Epithelial cell of proximal tubule (primary cell): ENCODE measurements at places on chromosomes 11 and 22. TPM values are rescaled to one million over a fixed set of nuclear protein-coding genes. Genes with fewer than 3 reads are reported as not detected.

- no peak for DNase-seq
Observed at GRCh38 chr11:125211191-125211947, 46.8 kb downstream of the PKNOX2 start.

DNA sequence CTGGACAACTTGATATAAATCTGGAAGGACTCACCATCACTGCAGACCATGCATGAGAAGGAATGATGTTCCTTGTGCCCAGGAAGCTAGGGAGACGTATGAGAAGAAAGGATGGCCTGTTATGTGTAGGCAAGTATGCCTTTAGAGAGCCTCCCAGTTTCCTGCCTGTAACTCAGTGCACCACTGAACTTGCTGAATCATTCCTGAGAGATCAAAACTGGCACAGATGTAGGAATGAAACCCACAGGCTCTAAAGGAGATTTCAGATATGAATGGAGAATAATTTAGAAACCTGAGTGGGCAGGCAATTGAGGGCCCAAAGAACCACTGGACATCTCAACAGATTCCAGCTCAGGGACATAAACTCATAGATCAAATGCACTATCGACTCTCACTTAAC is 38.4 kb upstream of the PRSS23 start:
- DNase-seq, result no peak

GRCh38 chr11:44589301-44589700 is 23.8 kb downstream of the CD82 start:
- DNase-seq, result no peak

DNA sequence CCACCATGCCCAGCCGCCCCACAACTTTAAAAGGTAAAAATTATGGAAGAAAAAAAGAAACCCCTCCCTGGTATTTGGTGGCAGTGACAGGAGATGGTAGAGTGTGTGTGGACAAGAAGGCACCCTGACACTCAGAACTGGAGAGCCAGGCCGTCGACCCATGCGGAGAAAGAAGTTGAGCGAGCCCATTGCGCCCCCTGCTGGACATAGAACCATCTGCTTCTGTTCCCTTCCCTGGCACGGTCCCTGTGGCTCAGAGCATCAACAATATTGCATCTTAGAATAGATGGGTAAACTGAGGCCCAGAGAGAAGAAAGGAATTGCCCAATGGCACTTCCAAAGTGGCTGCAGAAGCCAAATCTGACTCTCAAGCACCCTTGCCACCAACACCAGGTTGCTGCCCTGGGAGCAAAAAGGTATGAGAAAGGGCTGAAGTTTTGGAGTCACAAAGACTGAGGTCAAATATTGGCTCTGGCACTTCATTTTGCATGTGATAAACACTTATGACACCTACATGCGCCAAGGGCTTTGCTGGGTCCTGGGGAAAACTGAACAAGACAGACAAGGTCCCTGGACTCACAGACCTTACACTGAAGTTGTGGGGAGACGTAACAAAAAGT is 8.6 kb downstream of the MRPL11 start:
- no peak for DNase-seq

DNA sequence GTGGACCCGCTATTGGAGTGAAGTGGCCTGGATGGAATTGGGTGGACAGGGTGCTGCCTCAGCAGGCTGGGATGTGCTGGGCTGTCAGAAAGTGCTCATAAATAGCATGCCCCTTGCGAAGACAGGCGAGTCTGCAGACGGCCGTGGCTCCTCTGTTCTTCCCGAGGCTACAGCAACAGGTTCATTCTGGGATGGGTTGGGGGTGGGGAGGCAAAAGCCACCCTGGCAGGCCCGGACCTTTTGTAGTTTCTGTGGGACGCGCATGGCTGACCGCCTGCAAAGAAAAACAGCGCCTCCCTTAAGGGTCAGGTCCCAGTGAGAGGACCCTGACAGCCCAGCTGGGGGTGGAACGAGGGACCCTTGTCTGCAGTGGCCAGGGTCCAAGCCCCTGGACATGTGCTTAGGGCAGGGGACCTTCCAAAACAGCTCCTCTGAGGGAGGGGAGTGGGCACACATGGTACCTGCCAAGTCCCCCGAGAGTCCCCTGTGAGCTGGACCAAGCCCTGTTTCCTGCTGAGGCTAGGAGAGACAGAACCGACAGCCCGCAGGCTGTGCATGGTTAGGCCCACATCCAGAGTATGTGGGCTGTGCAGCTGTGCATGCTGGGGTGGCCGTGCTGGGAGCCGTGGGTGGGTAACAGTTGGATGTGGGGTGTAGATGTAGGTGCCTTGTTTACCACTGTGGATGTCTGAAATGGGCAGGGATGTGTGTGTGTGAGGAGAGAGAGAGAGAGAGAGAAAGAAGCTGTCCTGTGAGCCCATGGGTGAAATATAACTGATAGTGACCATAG is at the start of gene CRYBB3:
TSS of gene CRYBB3 (plus strand) at position 128 of the 790 bp plus-strand sequence. CDS start 1,539 bp downstream, outside the sequence.
- DNase-seq, result no peak

GRCh38 chr11:69141742-69142141 is 14.0 kb upstream of the SMIM38 start:
- no peak for DNase-seq

DNA sequence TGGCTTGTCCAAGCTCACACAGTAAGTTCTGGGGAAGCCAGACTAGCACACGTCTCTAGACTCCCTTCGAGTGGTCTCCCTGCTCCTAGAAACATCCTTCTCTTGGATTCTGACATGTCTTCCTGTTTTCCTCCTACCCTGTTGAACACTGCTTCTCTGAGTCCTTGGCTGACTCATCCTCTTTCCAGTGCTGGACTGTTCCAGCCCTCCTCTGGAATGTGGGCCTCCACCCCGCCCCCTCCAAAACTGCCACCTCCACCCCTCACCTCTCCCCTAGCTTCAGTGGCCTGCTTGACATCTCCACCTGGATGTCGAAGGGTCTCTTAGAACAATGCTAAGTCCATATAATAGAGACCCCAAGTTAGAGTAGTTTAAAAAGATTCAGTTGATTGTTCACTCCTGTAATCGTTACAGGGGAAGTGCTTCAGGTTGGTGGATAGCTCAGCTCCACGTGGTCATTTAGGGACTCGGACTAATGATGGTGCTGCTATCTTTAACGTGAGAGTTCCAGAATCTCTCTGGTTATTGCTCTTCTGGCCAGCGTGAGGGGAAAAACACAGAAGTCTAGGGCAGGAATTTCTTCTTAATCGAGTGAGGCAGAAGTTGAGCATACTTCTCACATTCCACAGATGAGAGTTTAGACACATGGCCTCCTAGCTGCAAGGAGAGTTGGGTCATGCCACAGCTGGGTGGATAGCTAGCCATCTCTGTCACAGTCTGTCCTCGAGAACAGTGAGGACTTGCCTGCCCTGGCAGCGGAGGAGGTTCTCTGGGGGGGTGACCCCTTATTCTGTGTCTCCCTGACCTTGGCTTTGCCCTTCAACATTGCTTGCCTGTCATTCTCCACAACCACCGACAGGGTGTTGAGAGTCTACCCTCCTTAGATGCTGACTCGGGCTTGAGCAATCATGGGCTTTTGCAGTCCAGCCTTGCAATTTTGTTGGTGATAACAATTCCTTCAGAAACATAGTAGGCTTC is 4.7 kb upstream of the C11orf96 start:
- peak; percentile 39 for DNase-seq

DNA sequence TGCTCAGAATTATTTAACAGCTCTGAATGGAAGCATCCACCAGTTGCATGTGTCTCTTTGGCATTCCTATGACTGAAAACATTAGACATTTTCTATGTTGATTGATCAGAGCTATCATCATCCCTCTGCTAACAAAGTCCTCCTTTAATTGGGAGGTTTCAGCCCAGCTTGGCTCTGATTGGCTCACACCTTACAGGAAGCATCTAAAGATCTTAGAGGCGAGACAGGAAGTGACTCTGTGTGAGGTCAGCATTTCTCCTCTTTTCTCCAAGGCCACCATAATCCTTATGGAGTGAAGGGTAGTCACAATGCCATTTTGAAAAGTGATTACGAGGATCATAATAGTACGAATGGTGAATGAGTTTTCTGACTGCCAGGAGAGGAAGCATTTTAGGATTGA is 260.8 kb downstream of the MIAT start:
- no peak for DNase-seq

- DNase-seq, result no peak
Observed at GRCh38 chr11:69311767-69312385, 17.9 kb downstream of the MYEOV start.

GRCh38 chr11:70322666-70323065 is 52.2 kb downstream of the PPFIA1 start:
- no peak for DNase-seq

DNA sequence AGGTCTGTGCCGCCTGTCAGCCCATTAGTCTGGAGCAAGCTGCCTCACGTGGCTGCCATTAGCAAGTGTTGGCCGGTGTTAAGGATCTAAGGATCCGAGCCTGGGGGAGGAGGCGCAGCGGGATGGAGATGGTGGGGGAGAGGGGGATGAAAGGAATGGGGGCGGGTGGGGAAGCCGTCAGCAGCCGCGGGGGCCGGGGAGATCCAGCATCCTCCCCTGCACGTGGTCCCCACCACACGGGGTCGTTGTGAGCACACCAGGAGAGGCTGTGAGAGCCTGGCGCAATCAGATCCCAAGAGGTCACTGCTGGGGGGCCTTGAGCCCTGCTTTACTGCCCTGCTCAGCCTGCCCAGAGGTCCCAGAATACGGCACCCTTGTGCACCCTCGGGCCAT is 7.3 kb downstream of the CABP7 start:
- DNase-seq, result no peak

DNA sequence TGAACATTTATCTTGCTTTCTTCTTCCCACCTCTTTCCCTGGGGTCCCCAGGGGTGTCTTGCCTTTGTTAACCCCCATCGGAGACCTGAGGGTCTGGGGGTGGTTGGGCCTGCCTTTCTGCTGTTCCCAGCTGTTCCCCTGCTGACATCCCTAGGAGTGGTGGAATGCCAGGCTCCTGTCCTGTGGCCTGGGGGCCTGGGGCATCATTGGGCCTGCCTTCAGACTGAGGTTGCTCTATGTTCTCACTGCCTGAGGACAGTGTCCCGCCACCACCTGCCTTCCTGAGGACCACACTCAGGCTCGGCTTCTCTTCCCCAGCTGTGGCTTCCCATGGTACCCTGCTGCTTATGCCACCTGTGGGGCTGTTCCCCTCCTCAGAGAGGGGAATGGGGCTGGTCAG is 1.1 kb upstream of the IL18BP start:
- no peak for DNase-seq

DNA sequence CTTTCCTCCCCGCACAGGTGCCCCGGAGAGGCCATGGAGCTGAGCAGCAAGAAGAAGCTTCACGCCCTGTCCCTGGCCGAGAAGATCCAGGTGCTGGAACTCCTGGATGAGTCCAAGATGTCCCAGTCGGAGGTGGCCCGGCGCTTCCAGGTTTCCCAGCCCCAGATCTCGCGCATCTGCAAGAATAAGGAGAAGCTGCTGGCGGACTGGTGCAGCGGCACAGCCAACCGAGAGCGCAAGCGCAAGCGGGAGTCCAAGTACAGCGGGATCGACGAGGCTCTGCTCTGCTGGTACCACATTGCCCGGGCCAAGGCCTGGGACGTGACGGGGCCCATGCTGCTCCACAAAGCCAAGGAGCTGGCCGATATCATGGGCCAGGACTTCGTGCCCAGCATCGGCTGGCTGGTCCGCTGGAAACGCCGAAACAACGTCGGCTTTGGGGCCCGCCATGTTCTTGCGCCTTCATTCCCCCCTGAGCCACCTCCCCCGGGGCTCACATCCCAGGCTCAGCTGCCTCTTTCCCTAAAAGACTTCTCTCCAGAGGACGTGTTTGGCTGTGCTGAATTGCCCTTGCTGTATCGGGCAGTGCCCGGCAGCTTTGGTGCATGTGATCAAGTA is 1.3 kb downstream of the TIGD3 start:
- DNase-seq, result no peak

DNA sequence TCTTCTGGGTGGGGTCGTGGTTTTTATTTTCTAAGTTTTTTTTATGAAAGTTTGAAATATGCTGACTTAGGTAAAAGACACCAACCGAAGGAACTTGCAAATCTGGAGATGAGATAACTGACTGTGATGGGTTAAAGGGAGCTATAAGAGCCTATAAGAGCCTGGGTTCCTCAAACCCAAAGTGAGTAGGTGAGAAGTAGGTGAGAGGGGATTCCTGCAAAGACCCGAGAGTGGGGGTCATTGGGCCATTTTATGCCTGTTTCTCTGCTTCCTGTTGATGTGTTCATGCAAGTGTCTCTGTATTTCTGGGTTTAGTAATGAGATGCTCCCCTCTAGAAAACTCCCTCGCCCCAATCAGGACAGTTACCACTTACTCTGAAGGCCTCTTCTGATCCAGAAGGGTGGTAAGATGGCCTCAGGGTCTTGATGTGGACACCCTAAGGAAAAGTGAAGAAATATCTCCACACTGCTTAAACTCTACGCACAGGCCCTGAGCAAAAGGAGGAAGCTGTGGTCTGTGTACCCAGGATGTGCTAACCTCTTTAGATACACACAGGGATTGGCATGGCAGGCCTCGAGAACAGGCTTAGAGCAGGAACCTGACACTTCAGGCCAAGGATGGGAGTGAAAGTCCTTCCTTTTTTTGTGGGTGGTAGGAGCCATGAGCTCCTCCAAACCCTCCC is 1.8 kb downstream of the FLI1 start:
- no peak for DNase-seq

DNA sequence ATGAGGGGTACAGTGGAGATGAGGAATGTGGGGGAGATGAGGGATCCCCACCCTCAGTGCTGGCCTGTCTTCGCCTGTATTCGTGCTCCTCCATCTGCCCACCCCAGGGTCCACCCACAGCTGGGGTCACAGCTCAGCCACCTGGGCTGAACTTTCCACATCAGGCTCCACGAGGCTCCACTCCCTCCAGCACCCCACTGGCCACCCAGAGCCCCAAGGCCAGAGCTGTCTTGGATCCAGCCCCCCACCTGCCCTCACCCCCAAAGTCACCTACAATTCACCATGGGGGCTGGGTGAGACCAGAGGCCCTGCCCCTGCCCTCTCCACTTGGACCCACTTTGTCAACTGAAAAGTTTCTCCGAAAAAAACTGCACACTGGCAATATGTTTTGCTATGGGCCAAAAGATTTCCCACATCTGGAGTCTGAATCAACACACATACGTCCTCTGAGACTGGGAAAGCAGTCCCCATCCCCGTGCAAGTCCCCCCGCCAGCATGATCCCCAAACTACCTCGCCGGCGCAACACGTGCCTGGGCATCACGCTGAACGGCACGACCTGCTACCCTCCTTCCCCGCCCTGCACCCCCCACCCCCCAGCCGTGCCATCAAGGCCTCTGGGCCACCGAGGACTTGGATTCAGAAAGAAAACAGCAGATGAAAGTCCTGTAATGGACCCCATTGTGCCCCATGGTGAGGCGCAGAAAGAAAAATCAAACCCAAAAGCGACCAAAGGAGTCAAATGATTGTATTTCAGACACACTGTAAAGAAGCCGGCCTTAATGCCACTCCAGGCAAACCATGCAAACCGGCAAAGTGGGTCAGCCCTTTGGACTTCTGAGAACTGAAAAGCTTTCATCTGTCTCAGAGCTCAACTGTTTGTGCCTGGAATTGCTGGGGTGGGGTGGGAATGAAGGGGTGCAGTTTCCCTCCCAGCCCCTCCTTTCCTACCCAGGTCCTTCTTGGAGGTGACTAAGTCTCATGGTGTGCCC is 16.5 kb upstream of the GAL start:
- no peak for DNase-seq

Gene PARVG
- not detected in 2 replicates for total RNA-seq

Gene STARD10
- total RNA-seq, result 54.8 and 67.4 TPM in 2 replicates

Gene FXYD2
- 109 and 286 TPM in 2 replicates for total RNA-seq

Gene OR51A2
- not detected in 2 replicates for total RNA-seq

Gene FOSL1
- 143 and 172 TPM in 2 replicates for total RNA-seq

Gene OR6A2
- 0.07 TPM in 1 of 2 replicates, not detected in the other for total RNA-seq

Gene NFAM1
- not detected in 2 replicates for total RNA-seq

Gene SUSD2
- 0.06 and 0.07 TPM in 2 replicates for total RNA-seq

Gene B4GALNT4
- 13.9 and 24.4 TPM in 2 replicates for total RNA-seq

Gene CAPRIN1
- total RNA-seq, result 172 and 222 TPM in 2 replicates
